GM20000 (cell line): ENCODE measurements at places on chromosomes 7 and 10.

DNA sequence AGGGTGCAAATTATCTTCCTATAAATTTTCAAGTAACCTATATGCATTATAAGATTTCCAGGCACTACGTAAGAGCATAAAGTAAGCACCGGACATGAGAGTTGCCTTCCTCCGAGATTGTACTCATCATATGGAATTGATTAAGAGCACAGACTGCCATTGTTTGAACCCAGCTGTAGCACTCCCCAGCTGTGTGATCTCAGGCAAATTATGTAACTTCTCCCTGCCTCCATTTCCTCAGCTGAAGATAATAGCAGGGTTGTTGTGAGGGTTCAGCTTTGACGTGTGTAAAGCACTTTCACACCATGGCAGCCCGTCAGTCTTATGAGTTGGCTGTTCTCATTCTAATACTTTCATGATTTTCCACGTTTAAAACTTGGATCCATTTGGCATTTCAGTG, 122.6 kb downstream of the ITIH5 start:
- no peak for DNase-seq

- DNase-seq = no peak
Measured at GRCh38 chr7:148809856-148810255, 74.2 kb downstream of the EZH2 start.

- no peak for DNase-seq
Measured at GRCh38 chr10:34045571-34046190, 711.2 kb upstream of the NRP1 start.

DNA sequence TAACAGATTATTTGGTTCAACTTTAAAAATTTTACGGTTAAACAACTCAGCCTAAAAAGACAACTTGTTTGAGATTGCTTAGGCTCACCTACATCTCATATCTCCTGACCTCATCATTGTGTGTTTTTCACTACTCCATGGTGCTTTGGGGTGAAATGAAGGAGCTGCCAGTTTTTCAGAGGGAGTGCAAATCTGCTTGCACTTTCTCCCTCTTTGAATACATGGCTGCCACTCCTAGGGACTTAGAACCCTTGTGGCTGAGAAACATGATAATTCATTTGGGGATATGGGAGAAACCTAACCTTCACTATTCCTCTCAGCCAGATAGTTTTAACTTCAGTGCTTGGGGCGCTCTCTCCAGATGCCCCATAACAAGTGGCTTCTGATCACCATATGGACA, 2.7 kb downstream of the CCSER2 start:
- no peak for DNase-seq

- DNase-seq = no peak
Measured at GRCh38 chr7:194252-195009, 2.1 kb downstream of the FAM20C start.

DNA sequence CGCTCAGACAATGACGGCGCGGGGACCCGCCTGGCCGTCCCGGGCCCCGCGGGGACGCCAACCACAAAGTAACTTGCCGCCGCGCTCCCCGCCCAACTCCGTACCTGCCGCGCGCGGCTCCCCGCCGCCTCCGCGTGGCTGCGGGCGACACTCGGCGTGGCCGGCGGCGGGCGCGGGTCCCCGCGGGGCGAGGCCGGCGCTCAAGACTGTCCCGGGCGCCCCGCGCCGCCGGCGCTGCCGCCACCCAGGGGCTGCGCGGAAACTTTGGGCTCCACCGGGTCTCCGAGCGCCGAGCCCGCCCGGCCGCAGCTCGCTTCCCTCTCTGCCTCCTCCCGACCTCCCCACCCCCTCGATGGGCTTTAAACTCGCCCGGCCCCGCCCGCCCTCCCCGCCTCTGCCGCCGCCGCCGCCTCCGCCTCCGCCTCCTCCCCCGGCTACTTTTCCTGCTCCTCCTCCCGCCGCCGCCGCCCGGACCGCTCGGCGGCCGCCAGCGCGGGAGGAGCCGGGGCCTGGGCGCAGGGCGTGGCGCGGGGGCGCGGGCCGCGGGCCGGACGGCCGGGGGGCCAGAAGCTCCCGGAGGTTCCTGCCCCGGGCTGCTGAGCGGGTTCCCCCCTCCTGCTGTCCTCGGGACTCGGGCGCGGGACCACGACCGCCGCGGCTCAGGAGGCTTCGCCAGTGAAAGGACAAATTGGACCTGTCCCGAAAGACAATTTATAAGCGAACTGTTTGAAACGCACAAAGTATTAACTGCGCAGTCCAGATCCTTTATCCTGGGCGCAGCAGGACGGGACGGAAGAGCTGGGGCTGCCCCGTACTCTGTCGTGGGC, 10.6 kb upstream of the GRB10 start:
- peak; percentile 53 for DNase-seq
